ENCODE measurements at places on chromosomes 7 and 10.
A peak's percentile ranks its signal among the peaks of the same experiment; 100 is the strongest.

DNA sequence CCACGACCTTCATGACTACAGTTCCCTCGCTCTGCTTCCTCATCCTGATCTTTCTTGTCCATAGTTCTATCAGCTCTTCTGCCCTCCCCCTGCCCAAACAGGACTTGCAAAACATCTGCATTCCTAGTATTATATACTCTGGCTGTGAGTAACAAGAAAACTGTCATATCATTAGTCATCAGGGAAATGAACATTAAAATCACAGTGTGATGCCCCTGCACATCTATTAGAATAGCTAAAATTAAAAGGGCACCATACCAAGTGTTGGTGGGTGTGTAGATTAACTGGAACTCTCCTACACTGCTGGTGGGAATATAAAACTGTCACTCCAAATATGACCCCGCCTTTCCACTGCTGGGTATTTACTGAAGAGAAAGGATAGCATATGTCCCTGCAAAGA is 141.8 kb downstream of the C7orf25 start:
- DNase-seq, result no peak

- DNase-seq, result no peak
Measured at GRCh38 chr10:35352512-35352911, 16.2 kb downstream of the CCNY start.

DNA sequence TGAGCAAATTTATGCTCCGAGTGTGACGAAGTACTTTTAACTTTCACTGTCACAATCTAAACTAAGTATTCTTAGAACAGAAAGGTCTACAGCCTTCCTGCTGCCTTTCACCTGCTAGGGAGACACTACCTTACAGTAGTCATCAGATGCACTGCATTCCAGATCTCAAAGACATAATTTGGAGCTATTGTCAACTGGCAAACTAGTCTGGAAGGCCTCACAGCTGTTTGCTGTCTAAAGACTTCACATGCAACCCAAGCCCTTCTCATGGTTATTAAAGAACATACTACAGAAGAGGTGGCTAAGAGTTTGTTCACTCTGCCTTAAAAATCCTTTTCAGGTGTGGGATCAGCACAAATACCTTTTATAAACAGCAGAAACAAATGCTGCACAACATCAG is 91.8 kb upstream of the KCNIP2 start:
- DNase-seq, result no peak

DNA sequence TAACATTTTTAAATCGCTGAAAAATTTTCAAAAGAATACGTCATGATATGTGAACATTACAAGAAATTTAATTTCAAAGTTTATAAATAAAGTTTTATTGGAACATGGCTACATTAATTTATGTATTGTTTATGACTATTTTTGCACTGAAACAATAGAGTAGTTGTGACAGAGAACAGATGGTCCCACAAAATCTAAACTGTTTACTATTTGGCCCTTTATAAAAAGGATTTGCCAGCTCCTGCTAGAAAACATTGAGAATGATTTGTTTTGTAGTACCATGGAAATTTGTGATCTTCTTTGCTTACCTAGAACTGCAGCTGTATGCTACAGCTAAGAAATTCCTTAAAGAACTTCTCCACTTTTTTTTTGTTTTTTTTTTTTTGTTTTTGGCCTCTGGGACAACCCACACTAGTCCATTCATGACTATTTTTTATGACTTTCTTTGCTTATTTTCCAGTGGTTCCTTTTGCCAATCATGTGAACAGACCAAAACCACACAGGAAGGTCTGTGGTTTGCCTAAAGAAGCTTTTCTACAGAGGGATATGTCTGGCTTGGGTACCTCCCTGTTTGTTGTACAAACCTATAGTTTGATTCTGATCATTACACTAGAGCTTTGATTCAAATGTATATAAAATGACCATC is 55.7 kb downstream of the ST7 start:
- DNase-seq, result no peak

DNA sequence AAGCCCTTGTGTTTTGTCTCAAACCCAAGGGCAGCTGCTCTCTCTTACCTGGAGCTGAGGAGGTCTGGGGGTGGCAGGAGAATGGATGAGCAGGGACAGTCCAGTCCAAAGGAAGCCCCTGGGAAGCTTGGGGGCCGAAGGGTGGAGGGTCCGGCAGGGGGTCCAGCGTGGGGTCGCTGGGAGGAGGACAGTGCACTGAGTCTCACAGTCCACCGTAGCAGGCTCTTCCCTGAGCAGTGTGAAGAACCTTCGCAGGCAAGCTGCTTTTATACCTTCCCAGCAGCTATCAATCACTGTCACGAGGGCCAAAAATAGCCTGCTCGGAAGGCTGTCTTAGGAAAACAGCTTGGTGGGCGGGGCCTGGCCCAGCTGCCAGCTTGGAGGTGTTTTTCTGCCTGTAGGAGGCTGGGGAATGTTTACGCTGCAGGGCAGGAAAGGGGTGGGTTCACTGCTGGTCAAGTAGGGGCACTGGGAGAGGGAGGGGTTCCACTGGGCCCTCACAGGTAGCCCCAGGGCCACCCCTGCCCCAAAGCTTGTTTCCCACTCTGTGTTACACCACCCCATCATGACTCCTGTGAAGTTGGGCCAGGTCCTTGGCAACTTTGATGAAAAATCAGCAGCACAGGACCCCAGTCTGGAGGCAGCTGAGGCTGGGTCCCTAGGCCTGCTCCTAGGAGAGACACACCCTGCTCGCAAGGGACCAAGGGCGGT is at the start of gene DEPP1:
DEPP1 (minus strand) TSS at position 240 of the 711 bp plus-strand sequence. CDS start 779 bp downstream, outside the sequence.
- DNase-seq, result peak; percentile 89

GRCh38 chr10:81725851-81726250 is 149.1 kb upstream of the NRG3 start:
- no peak for DNase-seq

DNA sequence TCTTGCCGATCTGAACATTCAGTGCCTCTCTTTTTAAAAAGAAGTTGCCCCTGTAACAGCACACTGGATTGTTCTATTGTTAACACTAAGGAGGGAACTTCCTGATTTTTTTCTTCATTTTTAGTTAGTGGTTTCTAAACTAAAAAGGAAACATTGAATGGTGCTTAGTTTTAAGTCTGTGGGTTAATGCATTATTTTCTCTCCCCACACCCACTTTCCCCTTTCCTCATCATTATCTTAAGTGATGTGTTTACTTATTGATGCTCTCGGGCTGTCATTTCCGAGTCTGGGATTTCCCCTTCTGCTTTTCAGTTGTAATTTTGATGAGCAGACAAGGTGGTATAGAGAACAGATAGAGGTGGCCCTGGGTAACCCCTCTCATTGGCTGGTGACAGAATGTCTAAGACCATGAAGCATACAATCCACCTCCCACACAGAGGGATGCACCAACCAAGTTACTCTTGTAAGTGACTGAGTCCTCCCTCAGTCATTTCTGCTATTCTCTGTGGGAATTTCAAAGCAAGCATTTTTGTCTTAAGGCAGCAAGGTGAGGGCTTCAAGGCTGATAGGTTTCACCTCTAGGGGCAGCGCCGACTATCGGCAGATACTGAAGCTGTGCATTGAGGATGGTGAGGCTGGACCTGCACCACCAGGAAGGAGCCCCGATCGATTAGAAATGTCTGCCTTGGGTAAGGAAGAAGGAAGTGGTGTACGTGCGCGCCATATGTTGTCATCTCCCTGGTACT is 49.5 kb downstream of the CHN2 start:
- DNase-seq, result no peak

- DNase-seq, result no peak
Measured at GRCh38 chr10:86311906-86312305, 54.7 kb downstream of the GRID1 start.

DNA sequence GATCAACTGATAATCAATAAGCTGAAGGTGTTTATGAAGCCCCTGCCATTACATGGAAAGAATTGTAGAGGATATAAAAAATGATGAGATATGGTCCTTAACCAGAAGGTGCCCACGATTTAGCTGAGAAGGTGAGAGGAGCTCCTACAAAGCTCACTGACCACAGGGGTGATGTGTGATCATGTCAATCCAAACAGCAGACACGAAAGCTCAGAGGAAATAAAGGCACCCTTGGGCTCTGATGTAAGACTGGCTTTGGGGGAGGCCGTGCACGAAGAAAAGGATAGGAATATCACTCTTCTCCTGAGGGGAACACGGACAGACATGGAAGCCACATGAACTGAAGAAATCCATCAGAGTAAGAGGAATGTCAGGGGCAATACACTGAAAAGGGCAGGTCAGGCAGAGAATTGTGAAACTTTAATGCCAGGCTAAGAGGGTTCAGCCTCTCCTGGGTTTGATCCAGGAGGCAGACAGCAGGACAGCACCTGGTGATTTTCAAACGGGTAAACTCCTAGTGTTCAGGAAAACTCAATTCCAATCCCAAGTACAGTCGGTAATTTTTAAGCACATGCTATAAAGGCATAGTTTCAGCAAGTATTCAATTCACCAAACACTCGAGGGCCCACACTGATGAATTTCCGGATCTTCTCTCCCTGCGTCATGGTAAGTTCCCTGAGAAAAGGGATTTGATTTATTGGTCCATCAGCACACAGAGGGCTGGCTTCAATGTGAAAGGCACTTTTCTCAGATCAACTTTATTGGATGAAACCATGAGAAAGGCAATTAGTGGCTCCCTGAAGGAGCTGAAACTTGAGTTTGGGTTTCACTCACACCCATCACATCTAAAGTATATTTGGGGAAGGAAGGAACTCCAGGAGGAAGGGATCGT is 163.8 kb downstream of the PRPF18 start:
- no peak for DNase-seq

- DNase-seq, result peak; percentile 18
Measured at GRCh38 chr7:88432301-88432700, 125.6 kb upstream of the STEAP4 start.

GRCh38 chr10:132204078-132204780 is 17.5 kb downstream of the DPYSL4 start:
- no peak for DNase-seq

GRCh38 chr7:816751-817671 is 15.3 kb upstream of the SUN1 start:
- no peak for DNase-seq

- DNase-seq, result no peak
Measured at GRCh38 chr10:6151087-6151977, 51.4 kb upstream of the PFKFB3 start.

GRCh38 chr10:17626656-17627055 is 9.5 kb upstream of the HACD1 start:
- no peak for DNase-seq

DNA sequence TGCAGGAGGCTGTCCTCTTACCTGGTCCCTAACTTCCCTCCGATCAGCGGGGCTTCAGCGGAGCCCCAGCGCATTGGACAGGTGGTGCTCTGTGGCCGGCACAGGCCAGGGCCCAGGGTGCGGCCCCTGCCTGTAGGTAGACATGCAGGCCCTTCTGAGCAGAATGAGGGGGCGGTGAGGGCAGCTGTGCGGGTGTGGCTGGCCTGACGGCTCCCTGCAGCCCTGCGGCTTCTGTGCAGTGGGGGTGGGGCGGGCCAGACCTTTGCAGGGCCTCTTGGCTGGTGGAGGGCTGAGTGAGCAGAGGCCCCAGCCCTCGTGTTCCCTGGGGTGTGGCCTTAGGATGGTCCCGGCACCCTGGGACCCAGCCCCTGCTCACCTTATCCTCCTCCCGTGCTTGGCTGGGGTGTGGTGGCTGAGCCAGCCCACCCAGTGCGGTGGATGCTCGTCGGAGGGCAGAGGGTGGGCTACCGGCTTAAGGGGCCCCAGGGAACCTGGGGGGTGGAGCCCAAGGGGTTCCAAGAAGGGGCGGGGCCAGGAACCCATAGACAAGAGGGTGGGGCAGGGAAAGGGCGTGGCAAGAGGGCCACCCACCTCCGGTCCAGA is 175.2 kb upstream of the TNRC18 start:
- DNase-seq, result no peak

GRCh38 chr7:75534727-75535307 is 42.7 kb downstream of the SPDYE5 start:
- no peak for DNase-seq

DNA sequence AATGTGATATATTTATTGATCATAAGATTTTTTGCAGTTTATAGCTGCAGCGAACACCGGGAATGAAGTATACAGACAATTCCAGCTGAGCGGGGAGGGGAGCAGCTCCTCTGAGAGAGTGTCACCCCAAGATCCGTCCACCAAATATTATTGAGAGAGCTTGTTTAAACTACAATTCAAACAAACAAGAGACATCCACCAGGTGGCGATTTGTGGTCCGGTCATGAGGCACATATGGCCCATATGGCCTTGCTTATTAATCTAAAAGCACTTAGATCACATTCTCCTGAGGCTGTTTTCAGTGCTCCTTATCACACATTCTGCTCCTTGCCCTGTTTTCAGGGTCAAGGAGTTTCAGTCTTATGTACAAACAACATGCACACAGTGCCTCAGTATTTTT is 83.1 kb downstream of the THSD7A start:
- DNase-seq, result no peak

GRCh38 chr10:49596493-49596809 is 13.7 kb upstream of the SLC18A3 start:
- no peak for DNase-seq

GRCh38 chr10:20945546-20946332 is 48.6 kb upstream of the NEBL start:
- DNase-seq, result no peak

GRCh38 chr7:156993021-156993924 is 17.2 kb downstream of the MNX1 start:
- no peak for DNase-seq

- DNase-seq, result no peak
Measured at GRCh38 chr7:151599401-151600227, 79.9 kb upstream of the RHEB start.

DNA sequence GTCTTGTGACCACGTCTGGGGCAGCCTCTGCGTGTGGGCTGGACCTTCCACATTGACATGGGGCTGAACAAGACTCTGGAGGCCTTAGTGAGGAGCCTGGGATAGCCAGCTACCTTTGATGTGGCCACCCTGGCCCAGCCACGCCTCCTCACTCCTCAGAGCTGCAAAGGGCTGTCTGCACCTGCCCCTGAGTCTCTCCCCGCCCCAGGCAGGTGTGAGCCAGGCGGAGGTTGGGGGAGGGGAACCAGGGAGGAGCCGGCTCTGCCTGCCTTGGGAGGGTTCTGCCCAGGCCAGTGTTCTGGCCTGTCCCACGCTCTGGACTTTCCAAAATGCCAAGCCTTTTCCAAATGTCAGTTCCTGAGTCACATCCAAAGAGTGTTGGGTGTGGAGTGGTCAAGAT is 72.2 kb downstream of the GTF2IRD1 start:
- no peak for DNase-seq

- no peak for DNase-seq
Measured at GRCh38 chr10:932589-932988, 1.1 kb upstream of the LARP4B start.

DNA sequence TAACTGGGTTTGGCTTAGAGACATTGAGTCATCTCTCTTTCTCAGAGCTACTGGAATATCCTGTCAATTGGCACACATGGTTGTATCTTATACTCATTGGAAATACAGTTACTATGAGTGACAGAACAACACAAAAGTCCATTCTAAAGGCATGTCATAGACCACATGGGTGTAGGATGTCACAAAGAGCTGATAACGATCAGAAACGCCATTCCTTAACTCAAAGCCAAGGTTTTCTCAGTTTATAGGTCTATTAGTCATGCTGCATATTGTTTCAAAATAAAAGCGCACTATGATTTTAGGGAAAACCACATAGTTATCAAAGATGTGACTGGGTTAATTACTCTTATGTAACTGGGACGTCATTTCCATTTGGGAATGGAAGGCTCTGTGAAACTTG is 147.2 kb upstream of the FAM171A1 start:
- DNase-seq, result no peak
